ENCODE measurements at places on chromosomes 2 and 18. TPM values are rescaled to one million over a fixed set of nuclear protein-coding genes. Genes with fewer than 3 reads are reported as not detected.
A peak's percentile ranks its signal among the peaks of the same experiment; 100 is the strongest.

APCDD1 gene
- 1.4 TPM for total RNA-seq

RUFY4 gene
- total RNA-seq, result not detected

MAPK4 gene
- total RNA-seq, result not detected

SNED1 gene
- 17.6 TPM for total RNA-seq

DNA sequence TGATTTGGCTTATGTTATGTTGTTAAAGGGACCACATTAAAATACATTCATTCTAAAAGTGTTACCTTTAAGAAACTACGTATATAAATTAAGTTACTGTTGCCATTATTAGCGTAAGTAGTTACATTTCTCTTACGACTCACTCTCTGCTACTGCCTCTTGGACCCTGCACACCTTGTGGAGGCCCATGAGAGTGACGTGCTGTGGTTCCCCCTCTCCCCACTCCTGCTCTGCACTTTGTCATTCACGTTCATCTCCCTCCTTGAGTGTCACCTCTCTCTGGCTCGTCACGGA lies 830 bp upstream of the MERTK start:
- H3K4me3 ChIP-seq, result peak overlapping the region; percentile 87
- H3K27me3 ChIP-seq, result peaks cover 17% of the 10 kb centered on the region
- no peak for DNase-seq
- peak overlapping the region; percentile 65 for H3K27ac ChIP-seq

DNA sequence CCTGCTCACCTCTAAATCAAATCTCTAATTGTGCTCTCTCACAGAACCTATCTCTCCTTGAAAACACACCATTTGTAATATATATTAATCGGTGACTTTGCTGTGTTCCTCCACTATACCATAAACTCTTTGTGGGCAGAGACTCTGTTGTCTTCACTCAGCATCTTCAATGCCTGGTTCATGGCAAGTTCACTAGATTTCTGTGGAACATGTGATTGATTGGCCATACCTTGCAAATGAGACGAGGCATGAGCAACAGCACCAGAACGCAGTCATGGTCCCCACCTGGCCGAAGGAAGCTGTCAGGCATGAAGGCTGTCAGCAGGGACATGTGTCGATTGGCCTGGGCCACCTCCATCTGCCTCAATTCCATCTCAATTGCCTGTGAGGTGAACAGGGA lies 11.6 kb downstream of the DCTN1 start:
- H3K4me1 ChIP-seq, result peaks cover 6% of the 10 kb centered on the region
- no peaks in the 10 kb centered on the region for H3K27me3 ChIP-seq

DNA sequence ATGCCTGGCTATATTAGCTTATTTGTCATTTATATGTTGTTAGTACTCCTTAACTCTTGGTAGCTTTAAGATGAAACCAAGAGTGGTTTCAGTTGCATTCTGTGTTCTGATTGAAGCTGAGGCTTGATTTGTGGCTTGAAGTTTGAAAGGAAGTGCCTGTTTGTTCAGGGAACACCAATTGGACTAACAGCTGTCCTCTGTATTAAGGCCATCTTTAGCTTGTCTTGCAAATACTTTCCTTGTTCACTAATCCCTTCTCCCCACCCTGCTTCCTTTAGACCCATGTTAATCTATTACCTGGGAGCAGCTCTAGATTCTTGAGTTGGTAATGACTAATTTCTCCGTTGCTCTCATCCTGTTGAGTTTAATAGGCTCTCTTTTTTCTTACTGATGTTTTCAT lies 13.4 kb downstream of the ITGA6 start:
- H3K4me3 ChIP-seq, result no peak overlapping the region
- no peak overlapping the region for H3K27ac ChIP-seq
- no peaks in the 10 kb centered on the region for H3K27me3 ChIP-seq
- H3K4me1 ChIP-seq, result peaks cover 31% of the 10 kb centered on the region
- DNase-seq, result no peak
- no peaks in the 10 kb centered on the region for H3K36me3 ChIP-seq

- peaks cover 34% of the 10 kb centered on the region for H3K27me3 ChIP-seq
- no peaks in the 10 kb centered on the region for H3K36me3 ChIP-seq
- H3K27ac ChIP-seq, result no peak overlapping the region
- no peak for DNase-seq
- no peak overlapping the region for H3K4me3 ChIP-seq
- H3K4me1 ChIP-seq, result no peaks in the 10 kb centered on the region
Measured at GRCh38 chr2:21069746-21070340, 26.0 kb upstream of the APOB start.

- H3K36me3 ChIP-seq, result no peaks in the 10 kb centered on the region
- peaks cover 6% of the 10 kb centered on the region for H3K27me3 ChIP-seq
- H3K4me3 ChIP-seq, result no peak overlapping the region
- no peak for DNase-seq
Measured at GRCh38 chr2:238924032-238924431, 76.1 kb downstream of the TWIST2 start.

GRCh38 chr2:212274215-212274614 lies 264.4 kb downstream of the ERBB4 start:
- no peak overlapping the region for H3K4me3 ChIP-seq
- no peak overlapping the region for H3K27ac ChIP-seq
- no peak for DNase-seq
- H3K27me3 ChIP-seq, result no peaks in the 10 kb centered on the region
- no peaks in the 10 kb centered on the region for H3K4me1 ChIP-seq
- no peaks in the 10 kb centered on the region for H3K36me3 ChIP-seq

GRCh38 chr2:232869138-232870017 lies 686 bp upstream of the SNORC start:
- H3K4me3 ChIP-seq, result no peak overlapping the region
- peak; percentile 57 for DNase-seq
- no peak overlapping the region for H3K27ac ChIP-seq
- no peaks in the 10 kb centered on the region for H3K36me3 ChIP-seq
- no peaks in the 10 kb centered on the region for H3K27me3 ChIP-seq

GRCh38 chr2:86542814-86543213 lies 20.4 kb downstream of the CHMP3 start:
- H3K27me3 ChIP-seq, result no peaks in the 10 kb centered on the region
- no peak for DNase-seq
- H3K4me3 ChIP-seq, result no peak overlapping the region
- peaks cover 30% of the 10 kb centered on the region for H3K36me3 ChIP-seq
- no peaks in the 10 kb centered on the region for H3K4me1 ChIP-seq
- H3K27ac ChIP-seq, result no peak overlapping the region

DNA sequence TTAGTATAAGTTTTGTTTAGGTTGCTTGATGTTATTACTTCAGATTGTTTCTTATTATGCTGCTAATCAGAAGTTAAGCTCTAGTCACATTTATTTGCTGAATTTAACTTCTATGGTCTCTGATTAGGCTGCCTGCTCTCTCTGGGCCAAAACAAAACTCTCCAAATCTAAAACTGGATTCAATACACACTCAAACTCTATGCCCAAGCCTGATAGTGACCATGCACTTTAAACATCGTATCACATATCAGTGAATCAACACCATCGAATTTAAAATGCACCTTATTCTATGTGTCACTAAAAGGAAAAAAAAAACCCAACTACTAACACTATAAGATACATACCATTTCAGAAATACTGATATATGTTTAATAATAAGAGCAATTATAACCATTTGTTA lies 76.9 kb upstream of the FRZB start:
- no peaks in the 10 kb centered on the region for H3K27me3 ChIP-seq
- DNase-seq, result no peak
- H3K27ac ChIP-seq, result no peak overlapping the region
- peaks cover 15% of the 10 kb centered on the region for H3K4me1 ChIP-seq
- H3K36me3 ChIP-seq, result peaks cover 52% of the 10 kb centered on the region

GRCh38 chr2:45458909-45459563 lies 152.0 kb downstream of the SRBD1 start:
- no peaks in the 10 kb centered on the region for H3K27me3 ChIP-seq
- H3K4me1 ChIP-seq, result peaks cover 52% of the 10 kb centered on the region
- H3K36me3 ChIP-seq, result peaks cover 18% of the 10 kb centered on the region
- peak overlapping the region; percentile 67 for H3K27ac ChIP-seq
- H3K4me3 ChIP-seq, result no peak overlapping the region

DNA sequence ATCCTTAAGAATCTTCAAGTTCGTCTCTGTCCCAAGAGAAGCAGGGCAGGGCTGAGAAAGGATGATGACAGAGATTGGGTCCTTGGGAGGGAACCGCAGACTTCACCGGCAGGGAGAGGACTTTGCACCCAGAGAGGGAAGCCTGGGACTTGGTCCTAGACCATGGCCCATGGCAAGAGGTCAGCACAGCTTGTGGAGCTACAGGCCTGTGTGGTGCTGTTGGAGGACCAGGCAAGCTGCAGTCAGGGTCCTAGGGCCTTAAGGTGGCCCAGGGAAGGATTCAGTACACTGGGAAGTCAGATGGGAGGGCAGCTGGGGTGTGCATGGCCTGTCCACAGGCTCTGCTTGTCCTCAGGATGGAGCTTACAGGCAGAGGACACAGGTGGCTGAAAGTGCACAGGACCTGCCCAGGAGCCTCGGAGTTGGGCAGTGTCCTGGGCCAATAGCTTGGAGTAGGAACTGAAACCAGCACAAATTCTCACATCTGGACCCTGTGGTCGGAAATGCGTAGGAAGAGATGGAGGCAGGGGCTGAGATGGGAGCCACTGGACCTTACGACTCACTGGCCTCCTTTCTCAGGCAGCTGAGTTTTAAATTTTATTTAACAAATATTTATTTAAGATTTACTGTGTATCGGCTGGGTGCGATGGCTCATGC lies 56.4 kb upstream of the TCF7L1 start:
- peaks cover 16% of the 10 kb centered on the region for H3K27me3 ChIP-seq
- H3K4me3 ChIP-seq, result no peak overlapping the region
- no peaks in the 10 kb centered on the region for H3K36me3 ChIP-seq
- no peak overlapping the region for H3K27ac ChIP-seq
- H3K4me1 ChIP-seq, result no peaks in the 10 kb centered on the region

- no peaks in the 10 kb centered on the region for H3K36me3 ChIP-seq
- H3K4me1 ChIP-seq, result peaks cover 15% of the 10 kb centered on the region
- no peak for DNase-seq
- H3K27me3 ChIP-seq, result no peaks in the 10 kb centered on the region
- peak overlapping the region; percentile 90 for H3K4me3 ChIP-seq
- peak overlapping the region; percentile 89 for H3K27ac ChIP-seq
Measured at GRCh38 chr2:61855318-61855613, 1.4 kb upstream of the FAM161A start.

GRCh38 chr2:159976527-159977160 lies 85.8 kb downstream of the PLA2R1 start:
- DNase-seq, result no peak
- peaks cover 44% of the 10 kb centered on the region for H3K36me3 ChIP-seq
- H3K4me1 ChIP-seq, result no peaks in the 10 kb centered on the region

DNA sequence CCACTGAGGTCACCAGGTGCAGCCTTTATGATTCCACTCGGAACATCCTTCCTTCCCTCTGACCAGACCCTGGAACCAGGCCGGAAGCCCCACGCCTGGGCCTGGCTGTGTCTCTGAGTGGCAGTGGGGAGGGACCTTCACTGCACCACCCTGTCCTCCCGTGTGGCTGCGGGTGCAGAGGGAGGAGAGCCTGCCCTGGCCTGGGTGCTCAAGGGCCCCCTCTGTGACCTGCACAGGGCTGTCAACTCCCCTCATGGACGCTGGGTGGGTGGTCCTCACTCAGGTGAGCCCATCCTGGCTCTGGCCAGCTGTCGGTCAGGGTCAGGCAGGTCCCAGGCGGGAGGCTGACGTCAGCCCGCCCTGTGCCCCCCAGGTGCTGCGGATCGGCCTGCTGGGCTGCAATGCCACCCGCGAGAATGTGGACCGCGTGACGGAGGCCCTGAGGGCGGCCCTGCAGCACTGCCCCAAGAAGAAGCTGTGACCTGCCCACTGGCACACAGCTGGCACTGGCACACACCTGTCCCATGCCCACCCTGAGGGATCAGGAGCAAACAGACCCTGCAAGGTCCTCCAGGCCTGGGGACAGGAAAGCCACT lies 9.8 kb downstream of the AGXT start:
- no peak for DNase-seq
- H3K27ac ChIP-seq, result no peak overlapping the region
- H3K4me3 ChIP-seq, result no peak overlapping the region
- H3K27me3 ChIP-seq, result peaks cover 30% of the 10 kb centered on the region
- no peaks in the 10 kb centered on the region for H3K4me1 ChIP-seq

DNA sequence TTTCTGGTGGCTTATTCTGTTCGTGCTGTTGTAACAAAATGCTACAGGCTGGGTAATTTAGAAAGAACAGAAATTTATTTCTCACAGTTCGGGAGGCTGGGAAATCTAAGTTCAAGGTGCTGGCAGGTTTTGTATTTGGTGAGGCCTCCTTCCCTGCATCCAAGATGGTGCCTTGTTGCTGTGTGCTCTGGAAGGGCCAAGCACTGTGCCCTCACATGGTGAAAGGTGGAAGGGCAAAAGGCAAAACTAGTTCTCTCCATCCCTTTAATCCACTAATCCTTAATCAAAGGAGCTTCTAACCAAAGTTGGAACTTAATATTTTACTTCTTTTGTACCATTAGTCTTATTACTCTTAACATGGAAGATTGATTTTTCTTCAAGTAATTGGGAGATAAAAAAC lies 7.4 kb downstream of the MRPL19 start:
- no peaks in the 10 kb centered on the region for H3K27me3 ChIP-seq
- H3K4me1 ChIP-seq, result peaks cover 2% of the 10 kb centered on the region
- H3K27ac ChIP-seq, result no peak overlapping the region
- peaks cover 82% of the 10 kb centered on the region for H3K36me3 ChIP-seq
- no peak overlapping the region for H3K4me3 ChIP-seq
- DNase-seq, result no peak

- no peaks in the 10 kb centered on the region for H3K36me3 ChIP-seq
- no peaks in the 10 kb centered on the region for H3K27me3 ChIP-seq
- DNase-seq, result no peak
- H3K4me1 ChIP-seq, result peaks cover 56% of the 10 kb centered on the region
- peak overlapping the region; percentile 78 for H3K27ac ChIP-seq
Measured at GRCh38 chr18:59604877-59605276, 92.3 kb downstream of the CCBE1 start.

GRCh38 chr18:48031641-48032040 lies 101.2 kb upstream of the SMAD2 start:
- H3K4me3 ChIP-seq, result no peak overlapping the region
- no peak overlapping the region for H3K27ac ChIP-seq
- no peaks in the 10 kb centered on the region for H3K27me3 ChIP-seq
- no peak for DNase-seq
- no peaks in the 10 kb centered on the region for H3K36me3 ChIP-seq

- peaks cover 35% of the 10 kb centered on the region for H3K4me1 ChIP-seq
- DNase-seq, result no peak
- peak overlapping the region; percentile 55 for H3K4me3 ChIP-seq
- peaks cover 88% of the 10 kb centered on the region for H3K27me3 ChIP-seq
- H3K27ac ChIP-seq, result no peak overlapping the region
- H3K36me3 ChIP-seq, result no peaks in the 10 kb centered on the region
Measured at GRCh38 chr2:181680937-181681811, 857 bp upstream of the NEUROD1 start.
